Stimulated activated CD4-positive, alpha-beta T cell treated with anti-CD3 and anti-CD28 coated beads, TNF-alpha, amount 100 ng/mL, for 48 hours (primary cell): ENCODE measurements at places on chromosomes 16 and 17.

- no peak for DNase-seq
These were observed 235.8 kb downstream of the MAP2K4 start for GRCh38 chr17:12256380-12256995.

GRCh38 chr16:77063676-77064016 lies 127.3 kb upstream of the MON1B start:
- no peak for DNase-seq

- DNase-seq, result no peak
These were observed 404.8 kb downstream of the CDH13 start for GRCh38 chr16:83031524-83031923.

DNA sequence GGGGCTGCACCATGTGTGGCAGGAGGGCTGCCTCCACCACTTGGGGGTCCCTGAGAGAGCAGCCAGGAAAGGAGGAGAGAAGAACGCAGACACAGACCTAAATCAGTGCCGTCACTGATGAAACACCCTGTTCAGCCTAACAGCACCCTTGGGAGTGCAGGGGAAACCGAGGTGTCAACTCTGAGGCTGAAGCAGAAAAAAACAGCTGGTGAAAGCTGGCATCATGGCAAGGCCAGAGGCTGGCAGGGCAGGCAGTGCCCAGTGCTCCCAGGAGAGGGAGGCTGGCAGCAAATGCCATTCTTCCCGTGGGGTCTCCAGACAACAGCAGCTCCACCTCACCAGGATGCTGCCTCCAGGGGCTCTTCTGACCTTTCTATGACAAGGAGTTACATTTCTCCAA lies 23.1 kb downstream of the SPHK1 start:
- no peak for DNase-seq

- DNase-seq, result no peak
These were observed 4.1 kb downstream of the USP31 start for GRCh38 chr16:23145186-23145585.

- no peak for DNase-seq
These were observed 333.0 kb upstream of the EEF2KMT start for GRCh38 chr16:5430598-5430997.

DNA sequence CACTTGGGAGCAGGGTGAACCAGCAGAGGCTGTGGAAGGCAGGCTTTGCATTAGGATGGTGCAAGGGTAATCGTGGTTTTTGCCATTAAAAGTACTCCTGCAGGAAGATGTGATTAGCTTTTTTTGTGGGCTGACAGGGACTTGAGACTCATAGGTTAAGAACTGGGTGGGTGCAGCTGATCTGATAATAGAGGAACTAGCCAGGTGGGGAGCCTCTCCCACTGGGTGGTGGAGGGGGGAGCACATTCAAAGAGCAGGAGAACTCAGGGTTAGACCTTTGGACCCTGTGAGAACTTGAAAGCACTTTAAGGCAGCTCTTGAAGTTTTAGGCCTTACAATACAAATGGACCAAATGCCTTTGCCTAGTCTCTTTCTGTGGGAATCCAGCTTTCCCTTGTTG lies 32.4 kb downstream of the CCL4 start:
- no peak for DNase-seq

- no peak for DNase-seq
These were observed 56.4 kb downstream of the NDEL1 start for GRCh38 chr17:8492121-8492520.

DNA sequence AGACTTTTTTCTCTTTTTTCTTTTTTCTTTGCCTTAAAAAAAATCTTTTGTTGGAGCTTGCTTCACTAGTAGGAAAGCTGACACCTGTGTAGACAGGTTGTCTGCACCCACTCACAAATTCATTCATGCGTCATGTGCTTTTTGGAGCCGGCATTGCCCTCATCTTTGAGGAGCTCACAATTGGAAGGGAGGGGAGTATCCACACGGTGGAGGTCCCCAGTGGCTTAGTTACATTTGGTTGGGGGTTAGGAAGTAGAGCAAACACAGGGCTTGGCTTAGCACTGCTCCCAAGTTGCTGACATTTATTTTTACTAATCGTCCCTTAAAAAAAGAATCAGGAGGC lies 18.7 kb upstream of the MEIOB start:
- no peak for DNase-seq

- DNase-seq, result no peak
These were observed 1.4 kb upstream of the PIPOX start for GRCh38 chr17:29041571-29041970.

DNA sequence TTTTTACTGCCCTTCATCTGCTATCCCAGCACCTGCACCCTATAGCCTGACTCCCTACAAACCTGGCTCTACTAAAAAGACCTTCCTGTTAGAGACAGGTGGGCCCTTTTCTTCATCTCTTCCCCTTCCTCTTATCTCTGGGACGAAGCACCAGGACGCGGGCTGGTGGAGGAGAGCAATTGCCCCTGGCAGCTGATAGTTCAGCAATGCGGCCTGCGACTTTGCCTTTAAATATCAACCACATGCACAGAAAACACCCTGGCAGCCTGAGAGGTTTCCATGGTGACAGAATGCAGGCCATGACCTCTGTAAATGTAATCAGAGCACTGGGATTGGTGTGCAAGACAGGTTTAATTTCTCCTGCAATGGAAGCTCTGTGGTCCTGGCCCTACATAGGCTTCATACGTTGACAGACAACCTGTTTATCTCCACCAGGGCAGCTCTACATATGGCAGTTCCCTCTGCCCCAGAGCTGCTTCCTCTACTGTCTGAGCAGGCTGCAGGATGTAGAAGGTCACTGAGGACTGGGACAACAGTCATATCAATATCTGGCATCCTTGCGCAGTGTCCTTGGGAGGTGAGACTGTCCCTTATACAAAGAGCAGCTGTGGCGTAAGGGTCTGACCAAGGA lies 10.0 kb upstream of the SKAP1 start:
- DNase-seq, result no peak

GRCh38 chr17:4960279-4960922 lies 7.2 kb downstream of the SPAG7 start:
- DNase-seq, result no peak

DNA sequence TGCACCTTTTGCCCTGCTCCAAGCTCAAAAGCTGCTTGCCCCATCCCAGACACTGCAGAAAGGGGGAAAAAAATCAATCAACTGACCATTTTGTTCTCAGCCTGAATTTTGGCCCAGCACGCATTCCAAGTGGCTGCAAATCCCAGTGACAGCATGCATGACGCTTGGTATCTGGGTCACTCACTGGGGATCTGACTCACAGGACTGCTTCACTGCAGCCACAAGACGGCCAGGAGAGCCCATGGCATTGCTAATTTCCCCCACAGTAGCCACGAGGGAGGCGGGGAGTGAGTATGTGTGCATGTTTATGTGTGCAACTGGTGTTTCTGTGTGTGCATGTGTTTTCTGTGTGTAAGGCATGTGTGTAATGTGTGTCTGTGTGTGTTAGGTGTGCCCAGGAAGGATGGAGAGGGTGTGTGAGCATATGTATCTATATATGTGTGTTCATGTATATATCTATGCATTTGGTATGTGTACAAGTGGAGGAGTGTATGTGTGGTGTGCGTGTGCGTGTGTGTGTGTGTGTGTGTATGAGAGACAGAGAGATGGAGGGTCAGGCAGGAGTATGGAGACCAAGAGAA lies 33.8 kb downstream of the SDK2 start:
- DNase-seq, result no peak

GRCh38 chr16:24007934-24008333 lies 172.2 kb downstream of the PRKCB start:
- DNase-seq, result no peak

- DNase-seq, result no peak
These were observed 28.0 kb upstream of the B4GALNT2 start for GRCh38 chr17:49104511-49105074.

GRCh38 chr17:82213251-82214011 lies 789 bp upstream of the CCDC57 start:
- no peak for DNase-seq
